ENCODE measurements at places on chromosomes 6 and 20. TPM values are rescaled to one million over a fixed set of nuclear protein-coding genes. Genes with fewer than 3 reads are reported as not detected.

BPIFB4 gene
- total RNA-seq: not detected

KIAA0408 gene
- total RNA-seq: 25.9 TPM

MLIP gene
- total RNA-seq: 11.5 TPM

SSR1 gene
- 43.0 TPM for total RNA-seq

HMGCLL1 gene
- 4.8 TPM for total RNA-seq

TPD52L1 gene
- 15.6 TPM for total RNA-seq

Measured in skin of body (tissue), 3 donors.